M059J (cell line): ENCODE measurements at places on chromosomes 1 and 21.

DNA sequence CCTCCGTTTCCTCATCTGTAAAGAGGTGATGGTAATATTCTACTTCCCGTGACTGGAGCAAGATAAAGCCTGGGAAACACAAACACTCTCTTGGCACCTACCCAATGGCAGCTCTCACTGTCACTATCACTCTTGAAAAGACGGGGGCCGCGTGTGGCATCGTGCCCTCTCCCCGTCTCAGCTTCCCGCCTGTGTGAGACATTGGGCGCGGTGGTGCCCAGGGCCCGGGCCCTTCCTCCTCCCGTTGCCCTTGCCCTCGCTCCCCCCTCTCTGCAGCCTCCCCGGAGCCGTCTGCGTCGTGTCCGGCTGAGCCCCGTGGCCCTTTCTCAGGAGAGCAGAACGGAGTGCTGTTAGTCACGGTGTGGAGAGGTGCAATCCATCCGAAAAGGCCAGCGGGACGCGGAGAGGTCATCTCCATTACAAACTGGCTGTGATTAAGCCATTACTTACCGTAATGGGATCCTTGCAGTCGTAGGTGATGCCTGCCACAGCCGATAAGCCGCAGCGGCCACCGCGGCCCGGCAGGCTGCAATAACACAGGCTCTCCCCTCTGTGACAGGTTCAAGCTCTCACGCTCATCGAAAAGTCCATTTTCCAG is 156.4 kb upstream of the ZC3H12A start:
- DNase-seq = no peak

DNA sequence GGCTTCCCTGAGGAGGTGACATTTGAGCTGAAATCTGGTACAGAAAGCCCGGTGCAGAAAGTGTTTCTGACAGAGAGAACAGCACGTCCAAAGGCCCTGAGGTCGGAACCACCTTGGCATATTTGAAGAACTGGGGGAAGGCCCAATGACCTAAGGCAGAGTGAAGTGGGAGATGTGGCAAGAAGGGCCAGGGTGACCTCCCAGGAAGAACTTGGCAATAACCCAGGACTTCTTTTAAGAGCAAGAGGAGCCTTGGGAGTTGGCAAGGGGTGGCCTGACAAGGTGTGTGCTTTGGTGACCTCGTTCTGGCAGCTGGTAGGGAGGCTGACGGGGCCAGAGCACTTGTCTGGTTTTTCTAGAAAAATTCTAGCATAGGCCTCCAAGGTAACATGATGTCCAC is 23.4 kb downstream of the TTC39A start:
- DNase-seq = peak; percentile 26

GRCh38 chr21:33973268-33973667 is 57.7 kb upstream of the ATP5PO start:
- no peak for DNase-seq

GRCh38 chr1:63155437-63155836 is 166.9 kb upstream of the FOXD3 start:
- DNase-seq = peak; percentile 8

GRCh38 chr21:41675574-41675973 is 91.3 kb downstream of the RIPK4 start:
- peak; percentile 53 for DNase-seq

DNA sequence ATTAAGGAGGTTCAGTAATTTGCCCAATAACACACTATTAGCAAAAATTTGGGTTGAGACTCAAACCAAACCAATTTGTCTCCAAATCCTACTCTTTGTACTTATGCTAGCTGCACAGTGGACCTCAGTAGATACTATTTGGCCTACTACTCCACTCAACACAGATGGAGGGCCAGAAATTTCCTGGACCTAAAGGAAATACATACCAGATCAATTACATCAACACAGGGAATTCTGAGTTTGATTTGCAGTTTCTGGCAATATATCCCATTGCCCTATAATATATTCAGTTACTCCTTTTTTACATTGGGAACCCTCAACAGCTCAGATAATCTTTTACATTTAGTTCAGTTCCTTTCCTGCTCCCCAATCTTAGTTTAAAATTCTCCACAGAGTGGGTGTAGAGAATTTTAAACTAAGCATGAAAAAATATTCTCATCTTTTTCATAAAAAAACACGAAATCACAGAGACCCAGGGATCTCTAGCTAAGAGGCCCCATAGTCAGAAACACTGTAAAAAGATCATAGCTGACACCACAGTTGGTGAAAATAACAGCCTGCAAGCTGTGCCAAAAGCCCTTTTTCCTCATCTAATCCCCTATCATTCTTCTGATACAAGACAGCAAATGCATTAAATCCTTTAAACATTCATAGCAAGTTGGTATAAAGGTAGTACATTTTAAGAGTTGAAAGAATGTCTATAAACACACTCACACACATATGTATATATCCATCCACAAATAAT is 317.7 kb upstream of the ESRRG start:
- no peak for DNase-seq

DNA sequence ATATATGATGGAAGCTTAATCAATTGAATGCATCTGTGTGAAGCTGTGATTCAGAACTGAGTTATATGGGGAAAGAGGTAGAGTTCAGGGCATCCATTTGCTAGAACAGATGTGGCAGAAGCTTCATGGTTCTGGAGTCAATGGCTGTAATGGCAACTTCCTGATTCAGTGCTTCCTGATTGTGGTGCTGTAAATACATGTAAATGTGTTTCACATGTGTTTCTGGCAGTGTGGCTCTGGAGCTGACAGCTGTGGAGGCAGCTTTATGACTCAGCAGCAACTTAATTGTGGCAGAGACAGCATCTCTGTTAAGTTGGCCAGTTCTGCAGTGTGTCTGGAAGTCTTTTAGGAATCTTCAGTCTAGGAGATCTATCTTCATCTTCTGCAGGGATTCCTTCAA is 226.6 kb upstream of the ZRANB2 start:
- DNase-seq = peak; percentile 0

GRCh38 chr21:38386967-38387366 is 111.3 kb downstream of the ERG start:
- DNase-seq = peak; percentile 57

DNA sequence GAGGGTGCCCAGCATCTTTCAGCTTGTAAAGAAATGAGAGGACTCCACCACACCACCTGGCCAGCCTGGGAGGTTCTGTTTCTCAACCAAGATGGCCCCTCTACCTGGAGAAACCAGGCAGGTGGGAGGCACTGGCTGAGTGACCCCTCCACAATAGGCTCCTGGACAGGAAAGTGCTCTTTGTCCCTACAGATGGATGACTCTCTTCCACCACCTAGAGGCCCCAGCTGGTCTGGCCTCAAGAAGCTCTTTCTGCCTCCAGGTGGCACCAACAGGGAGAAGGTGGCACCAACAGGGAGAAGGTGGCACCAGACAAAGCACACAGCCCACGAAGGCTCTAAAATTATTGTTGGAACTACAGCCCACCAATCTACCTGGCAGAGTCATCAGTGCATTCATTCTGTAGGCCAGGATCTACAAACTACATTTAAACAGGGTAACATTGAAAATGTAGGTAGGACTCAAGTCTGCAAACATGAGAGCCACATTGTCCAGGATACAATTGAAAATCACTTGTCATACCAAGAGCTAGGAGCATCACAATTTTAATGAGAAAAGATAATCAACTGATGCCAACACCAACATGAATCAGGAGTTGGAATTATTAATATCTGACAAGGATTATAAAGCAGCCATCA is 14.4 kb downstream of the TMPRSS3 start:
- DNase-seq = peak; percentile 64
